Activated T-helper 9 cell treated with anti-CD3 and anti-CD28 coated beads, Interleukin-2, amount 50 U/mL, for 16 hours (primary cell): ENCODE measurements at places on chromosomes 12 and 14.

- no peak for DNase-seq
These were observed 532.0 kb downstream of the TMEM121 start for GRCh38 chr14:106058342-106058741.

DNA sequence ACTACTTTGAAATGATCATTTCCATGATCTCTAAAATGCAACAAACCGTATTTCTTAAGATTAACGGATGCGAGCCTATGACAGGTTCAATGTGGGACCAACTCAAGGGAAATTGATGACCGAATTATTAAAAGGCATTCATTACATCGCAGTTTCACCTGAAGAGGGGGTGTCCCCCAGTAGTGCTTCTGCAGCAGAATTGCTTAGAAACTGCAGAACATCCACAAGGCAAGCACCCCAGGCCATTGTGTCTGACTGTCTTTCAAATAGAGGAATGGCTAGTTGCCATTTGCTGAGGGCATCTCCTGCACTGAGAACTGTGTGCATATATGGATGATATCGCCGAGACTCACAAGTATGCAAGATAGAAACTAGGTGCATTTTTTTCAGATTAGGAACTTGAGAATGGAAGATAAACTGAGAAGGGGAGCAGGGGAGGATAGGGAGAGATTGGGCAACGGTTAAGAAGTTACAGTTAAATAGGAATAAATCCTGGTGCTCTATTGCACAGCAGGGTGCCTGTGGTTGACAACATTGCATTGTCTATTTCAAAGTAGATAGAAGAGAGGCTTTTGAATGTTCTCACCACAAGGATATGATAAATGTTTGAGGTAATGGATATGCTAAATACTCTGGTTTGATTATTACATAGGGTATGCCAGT, 234.3 kb upstream of the PLEKHG7 start:
- no peak for DNase-seq

DNA sequence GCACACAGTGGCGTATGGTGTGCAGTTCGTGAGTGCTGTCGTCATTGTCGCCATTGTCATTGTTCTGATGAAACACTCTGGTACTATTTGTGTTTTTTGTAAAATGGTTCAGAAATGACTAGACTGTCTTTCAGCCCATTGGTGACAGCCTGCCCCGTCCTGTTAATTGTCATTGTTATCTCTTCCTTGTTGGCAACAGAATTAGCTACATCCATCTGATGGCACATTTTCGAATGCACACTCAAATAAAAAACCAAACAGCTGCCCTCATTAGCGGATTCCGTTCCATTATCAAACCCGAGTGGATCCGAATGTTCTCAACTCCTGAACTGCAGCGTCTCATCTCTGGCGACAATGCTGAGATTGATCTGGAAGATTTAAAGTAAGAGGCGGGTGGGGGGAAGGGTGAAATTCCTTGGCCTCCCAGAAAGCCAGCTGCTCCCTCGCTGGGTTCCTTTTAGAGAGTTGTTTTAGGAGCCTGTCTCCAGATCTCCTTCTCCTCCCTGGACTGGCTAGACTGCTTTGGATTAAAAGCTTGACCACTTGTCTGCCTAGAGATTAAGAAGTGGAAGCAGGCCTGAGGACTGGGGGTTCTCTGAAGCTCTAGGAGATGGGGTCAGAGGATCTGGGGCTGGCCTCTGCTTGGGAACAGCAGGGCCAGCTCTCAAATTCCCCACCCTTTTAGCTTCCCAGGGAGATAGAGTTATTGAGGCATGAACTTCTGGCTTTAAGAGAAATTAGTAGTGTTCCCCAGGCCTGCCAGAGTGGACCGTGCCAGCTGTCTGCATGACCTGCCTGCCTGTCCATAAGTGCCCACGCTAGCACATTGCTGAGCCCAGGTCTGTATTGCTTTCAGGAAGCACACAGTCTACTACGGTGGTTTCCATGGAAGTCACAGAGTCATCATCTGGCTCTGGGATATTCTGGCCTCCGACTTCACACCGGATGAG, 43.3 kb downstream of the MMAB start:
- DNase-seq = no peak

DNA sequence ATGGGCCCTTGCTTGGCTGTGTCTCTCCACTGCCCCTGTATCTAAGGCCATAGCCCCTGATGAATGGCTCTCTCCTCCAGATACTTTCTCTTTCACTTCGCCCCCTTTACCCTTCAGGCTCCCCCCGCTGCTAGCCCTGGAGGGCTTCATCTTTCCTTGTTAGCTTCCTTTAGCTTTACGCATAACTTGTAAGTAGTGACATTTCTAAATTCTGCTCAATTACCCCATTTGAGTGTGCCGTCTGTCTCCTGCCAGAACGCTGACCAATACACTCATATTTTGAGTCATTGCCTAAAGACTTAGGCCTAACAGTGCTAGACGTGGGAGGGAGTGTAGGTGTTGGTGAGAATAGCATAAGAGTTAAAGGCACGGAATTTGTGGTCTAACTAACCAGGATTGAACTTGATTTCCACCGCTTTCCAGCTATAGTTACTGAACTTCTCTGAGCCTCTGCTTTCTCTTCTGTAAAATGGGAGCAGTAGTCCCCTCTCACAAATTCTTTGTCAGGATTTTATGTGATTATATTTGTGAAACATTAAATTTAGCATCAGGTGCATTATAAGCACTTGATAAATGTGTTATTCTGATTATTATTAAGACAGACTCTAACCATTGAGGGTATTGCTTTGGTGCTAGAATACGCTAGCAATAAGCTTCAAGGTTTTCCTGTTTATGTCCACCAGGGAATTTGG, 129.3 kb downstream of the ZFP36L1 start:
- DNase-seq = peak; percentile 25

DNA sequence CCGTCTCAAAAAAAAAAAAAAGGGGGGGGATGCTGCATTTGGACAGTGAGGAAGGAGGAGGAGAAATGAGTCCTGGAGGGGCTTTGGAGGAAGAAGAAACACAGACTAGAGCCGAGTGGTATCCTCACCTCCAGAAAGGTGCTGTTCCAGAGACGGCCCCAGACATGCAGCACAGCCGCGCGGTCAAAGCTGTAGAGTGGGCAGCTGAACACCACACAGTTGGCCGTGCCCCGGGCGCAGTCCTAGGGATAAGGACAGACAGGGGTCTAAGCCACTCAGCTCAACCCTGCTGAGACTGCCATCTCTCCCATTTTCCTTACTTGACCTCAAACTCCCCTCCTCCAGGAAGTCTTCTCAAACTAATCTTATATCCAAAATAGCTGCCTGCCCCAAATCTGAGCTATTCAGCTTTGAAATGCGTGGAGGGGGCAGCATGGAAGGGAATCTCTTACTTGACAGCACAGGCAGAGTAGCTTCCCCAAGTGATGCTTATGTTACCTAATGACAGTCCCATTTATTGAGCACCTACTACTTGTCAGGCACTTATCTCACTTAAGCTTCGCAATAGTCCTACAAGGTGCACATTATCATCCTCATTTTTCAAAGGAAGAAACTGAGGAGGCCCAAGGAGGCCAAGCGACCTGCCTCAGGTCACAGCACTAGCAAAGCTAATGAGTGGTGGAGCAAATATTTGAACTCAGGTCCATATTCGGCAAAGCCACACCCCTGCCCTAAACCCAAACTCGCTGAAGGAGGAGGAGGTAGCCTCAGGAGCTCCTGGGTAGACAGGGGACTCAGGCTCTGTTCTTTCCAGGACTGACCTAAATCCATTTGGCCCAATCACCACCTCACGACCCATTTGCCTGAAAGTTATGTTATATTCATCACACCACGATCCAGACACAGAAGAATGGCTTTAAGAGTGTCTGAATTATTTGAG, 18.7 kb downstream of the ITGA7 start:
- no peak for DNase-seq

DNA sequence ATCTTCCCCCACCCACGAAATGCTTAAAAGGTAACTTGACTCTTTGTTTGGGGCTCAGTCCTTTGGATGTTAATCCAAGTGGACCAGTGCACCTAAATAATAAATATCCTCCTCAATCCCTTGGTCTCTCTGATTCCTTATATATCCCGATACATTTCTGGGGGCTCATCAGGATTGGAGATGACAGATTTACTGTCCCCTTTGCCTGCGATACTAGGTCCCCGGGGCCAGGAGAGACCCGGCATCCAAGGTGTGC, 26.3 kb downstream of the KLRK1 start:
- DNase-seq = no peak

- no peak for DNase-seq
These were observed 18.1 kb downstream of the ARPC3 start for GRCh38 chr12:110431957-110432587.

GRCh38 chr12:105754313-105754712, 384.4 kb downstream of the NUAK1 start:
- no peak for DNase-seq

GRCh38 chr12:132181570-132182200, 37.4 kb downstream of the NOC4L start:
- DNase-seq = no peak

GRCh38 chr12:32002848-32003493, 43.8 kb downstream of the RESF1 start:
- DNase-seq = no peak

GRCh38 chr12:26283046-26283445, 87.7 kb downstream of the SSPN start:
- no peak for DNase-seq

DNA sequence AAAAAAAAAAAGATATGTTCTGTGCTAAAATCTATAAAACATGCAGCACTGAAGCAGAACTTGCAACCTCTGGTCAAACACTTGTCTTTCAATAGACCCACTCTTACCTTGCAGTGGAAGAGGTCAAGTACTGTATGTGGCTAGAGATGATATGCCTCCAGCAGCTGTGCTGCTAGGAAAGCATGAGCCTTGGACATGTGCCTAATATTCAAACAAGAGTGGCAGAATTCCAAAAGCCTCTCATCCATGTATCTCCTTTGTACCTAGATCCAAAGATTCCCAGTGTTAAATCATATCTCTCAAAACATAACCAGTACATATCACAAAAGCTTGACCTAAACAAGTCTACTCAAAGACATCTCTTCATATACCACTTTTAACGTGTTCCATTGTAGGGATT, 105.0 kb upstream of the CPNE8 start:
- no peak for DNase-seq
